ENCODE measurements at places on chromosomes 3 and 15.

GRCh38 chr15:68379058-68379758 is 52.8 kb downstream of the ITGA11 start:
- DNase-seq, result no peak

DNA sequence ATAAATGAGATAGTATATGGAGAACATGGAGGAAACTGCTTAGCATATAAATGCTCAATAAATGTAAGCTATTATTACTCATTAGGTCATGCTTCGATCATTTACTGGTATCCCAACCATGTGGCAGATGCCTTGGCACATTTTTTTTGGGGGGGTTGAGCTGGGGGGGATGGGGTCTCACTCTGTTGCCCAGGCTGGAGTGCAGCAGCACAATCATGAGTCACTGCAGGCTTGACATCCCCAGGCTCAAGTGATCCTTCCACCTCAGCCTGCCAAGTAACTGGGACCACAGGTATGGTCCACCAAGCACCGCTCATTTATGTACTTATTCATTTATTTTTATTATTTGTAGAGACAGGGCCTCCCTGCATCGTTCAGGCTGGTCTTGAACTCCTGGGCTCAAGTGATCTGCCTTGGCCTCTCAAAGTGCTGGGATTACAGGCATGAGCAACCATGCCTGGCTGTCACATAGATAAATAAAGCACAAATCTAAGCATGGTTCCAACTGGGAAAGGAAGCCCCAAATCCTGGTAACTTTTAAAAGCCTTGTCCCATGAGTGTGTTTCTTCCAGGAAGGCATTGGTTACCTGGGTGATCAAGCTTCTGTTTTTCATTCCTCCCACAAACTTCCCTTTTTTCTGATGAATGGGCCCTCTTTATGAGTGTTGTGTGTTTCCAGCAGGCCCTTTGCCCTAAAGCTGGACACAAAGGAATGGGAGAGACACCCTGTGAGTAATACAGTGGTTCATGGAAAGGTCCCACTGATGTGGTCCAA is 147.4 kb upstream of the UMPS start:
- no peak for DNase-seq

DNA sequence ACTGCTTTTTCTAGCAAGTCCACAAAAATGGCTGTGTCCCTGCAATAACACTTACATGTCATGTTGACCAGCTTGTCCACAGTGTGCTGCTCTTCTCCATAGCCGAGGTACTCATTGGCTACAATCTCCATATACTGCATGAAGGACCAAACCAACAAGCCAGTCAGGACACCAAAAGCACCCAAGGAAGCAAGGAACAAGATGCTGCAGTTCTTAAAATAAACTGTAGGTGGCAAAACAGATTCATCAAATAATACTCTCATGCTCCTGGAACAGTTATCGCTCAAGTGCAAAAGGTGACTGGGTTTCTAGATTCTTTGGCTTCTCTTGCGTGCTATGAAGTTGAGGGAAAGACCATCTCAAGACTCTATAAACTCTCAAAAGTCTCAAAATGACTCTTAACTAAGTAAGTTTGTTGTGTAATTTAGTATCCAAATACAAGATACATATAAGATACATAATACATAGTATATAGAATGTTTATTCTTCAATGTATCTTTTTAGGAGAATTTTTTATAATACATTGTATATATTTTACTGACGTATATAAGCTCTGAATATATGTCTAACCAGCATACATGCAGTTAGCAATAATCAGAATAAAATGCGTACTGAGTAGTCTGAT is 57.0 kb downstream of the NEK10 start:
- DNase-seq, result peak; percentile 68

DNA sequence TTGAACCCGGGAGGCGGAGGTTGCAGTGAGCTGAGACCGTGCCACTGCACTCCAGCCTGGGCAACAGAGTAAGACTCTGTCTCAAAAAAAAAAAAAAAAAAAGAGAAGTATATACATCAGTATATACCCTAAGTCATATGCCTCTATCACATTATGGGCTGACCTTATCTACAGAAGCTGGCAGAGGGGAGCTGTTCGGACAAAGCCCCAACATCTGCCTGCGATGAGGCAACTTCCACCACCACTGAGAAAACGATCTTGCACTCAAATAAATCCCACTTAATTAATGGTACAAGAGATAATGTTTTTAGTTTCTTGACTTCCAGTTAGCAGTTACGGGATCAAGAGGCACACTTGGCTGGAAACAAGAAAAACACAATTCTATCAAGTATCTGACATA is 2.2 kb downstream of the GLT8D1 start:
- DNase-seq, result no peak

DNA sequence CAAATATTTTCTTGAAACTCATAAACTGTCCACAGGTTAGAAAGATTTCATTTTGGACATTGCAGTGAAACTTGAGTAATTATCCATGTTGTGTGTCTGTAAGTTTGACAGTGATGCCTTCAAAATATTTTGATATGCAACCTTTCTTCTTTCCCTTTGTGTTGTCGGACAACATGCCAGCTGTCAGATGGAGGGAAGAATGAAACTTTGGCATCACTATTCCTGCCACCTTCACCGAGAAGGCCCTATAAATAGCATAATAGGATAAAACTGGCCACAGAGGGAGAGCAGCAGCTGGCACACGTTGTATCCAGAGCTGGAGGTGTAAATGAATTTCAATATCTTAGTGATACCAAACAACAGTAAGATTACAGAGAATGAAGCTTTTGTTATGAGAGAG is 436.7 kb upstream of the CFAP20DC start:
- no peak for DNase-seq

- no peak for DNase-seq
Observed at GRCh38 chr3:105626739-105627138, 242.1 kb downstream of the CBLB start.

GRCh38 chr15:82846621-82847020 is 37.2 kb downstream of the WHAMM start:
- DNase-seq, result no peak

DNA sequence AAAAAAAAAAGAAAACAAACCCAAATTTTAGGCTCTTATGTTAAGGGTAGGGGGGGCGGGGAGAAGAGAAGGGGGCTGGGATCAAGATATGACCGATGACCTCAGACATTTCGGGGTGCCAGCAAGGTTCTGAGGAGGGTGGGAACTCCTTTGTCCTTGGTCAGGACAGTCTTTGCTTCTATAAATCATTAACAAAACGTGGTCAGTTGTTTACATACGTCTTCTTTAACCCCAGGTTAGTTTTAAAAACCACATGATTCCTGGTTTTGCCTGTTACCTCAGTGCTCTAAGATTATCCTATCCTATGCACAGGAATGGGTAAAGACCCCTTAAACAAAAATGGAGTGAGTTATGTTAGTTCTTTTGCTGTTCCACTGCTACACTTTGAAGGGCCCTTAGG is 285.5 kb downstream of the GABRG3 start:
- DNase-seq, result no peak

- no peak for DNase-seq
Observed at GRCh38 chr15:43125100-43125661, 8.2 kb upstream of the TMEM62 start.

- peak; percentile 40 for DNase-seq
Observed at GRCh38 chr15:81303244-81304225, 20.4 kb downstream of the STARD5 start.

DNA sequence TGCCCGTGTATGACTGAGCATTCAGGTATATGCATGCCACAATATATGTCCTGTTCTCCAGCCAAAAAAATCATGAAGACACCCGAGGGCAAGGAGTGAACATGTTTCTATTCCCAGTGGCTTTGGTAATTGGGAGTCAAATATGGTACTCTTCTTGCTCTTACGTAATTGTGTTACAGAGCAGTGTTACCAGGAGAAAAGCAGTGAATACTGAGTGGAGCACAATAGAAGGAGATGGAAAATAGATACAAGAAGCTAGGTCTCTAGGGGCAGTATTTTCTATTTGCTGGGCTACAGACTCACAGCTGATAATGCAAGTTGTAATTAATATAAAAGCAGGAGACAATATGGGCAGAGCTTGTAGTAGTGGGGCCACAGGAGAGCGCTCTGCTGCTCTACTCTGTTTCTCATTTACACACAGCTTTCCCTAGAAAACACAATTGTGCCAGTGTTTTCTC is 13.2 kb downstream of the MEIS2 start:
- no peak for DNase-seq

DNA sequence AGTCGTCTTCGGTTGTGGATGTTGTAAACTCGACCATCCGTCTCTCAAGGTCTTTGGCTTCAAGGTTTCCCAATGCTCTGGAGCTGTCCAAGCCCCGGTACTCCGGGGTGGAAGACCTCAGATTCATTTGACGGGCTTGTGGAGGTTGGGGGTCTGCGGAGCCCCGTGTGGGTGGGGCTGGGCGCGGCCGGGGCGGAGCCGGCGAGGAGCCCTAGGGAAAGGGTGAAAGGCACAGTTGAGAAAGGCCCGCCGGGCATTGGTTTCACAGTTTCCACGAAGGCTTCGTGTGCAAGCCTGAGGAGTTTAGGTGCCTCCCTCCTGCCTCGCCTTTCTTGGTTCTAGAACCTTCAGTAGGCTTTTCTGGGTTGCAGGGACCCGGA is 360 bp upstream of the MGA start:
- no peak for DNase-seq

DNA sequence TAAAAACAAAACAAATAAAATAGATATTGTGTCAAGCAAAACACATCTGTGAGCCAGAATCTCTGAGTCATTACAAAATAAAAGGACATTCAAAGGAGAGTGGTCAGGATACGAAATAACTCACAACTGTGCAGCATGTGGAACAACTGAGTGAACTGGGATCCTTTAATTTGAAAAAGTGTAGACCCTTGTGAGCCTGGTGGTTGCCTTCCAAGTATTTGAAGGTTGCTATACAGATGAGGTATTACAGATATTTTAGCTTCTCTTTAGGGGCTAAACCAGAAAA is 26.7 kb downstream of the KCNMB2 start:
- DNase-seq, result no peak

- no peak for DNase-seq
Observed at GRCh38 chr3:18580268-18580667, 155.1 kb upstream of the SATB1 start.

Measured in CD4-positive, alpha-beta T cell treated with Interleukin-12 subunit alpha and Interleukin-12 subunit beta, for 1 hour (primary cell).